ENCODE measurements at places on chromosomes 7 and 10.

DNA sequence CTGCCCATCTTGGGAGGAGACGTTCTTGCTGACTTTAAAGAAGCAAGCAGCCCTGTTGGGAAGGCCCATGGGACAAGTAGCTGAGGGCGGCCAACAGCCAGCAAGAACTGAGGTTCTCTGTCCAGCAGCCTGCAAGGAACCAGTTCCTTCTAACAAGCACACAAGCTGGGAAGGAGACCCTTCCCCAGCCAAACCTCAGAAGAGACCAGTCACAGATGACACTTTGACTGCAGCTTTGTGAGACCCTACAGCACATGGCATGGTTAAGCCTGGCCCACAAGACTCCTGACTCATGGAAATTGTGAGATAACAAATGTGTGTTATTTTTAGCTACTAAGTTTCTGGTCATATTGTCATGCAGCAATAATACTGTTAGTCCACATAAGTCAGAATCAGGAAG is 99.9 kb downstream of the PRLHR start:
- DNase-seq: no peak

GRCh38 chr10:132062641-132063390 is 2.9 kb upstream of the JAKMIP3 start:
- DNase-seq: no peak

DNA sequence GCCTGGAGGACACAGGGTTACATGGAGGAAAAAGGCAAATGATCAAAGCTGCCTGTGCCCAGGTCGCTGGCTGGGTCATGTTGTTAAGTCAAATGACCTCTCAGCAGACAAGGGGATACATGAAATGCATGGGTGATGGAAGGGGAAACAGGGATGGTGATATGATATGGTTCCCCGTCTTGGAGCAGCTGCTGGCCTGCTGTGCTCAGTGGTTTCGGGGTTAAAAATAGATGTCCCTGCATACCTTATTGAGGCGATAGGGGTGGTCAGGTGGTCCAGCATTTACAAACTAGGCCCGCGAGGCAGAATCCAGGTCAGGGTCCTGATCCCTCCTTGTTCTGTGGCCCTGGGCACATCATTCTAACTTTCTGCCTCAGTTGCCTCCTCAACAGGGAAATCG is 157.2 kb downstream of the PRPF18 start:
- no peak for DNase-seq

DNA sequence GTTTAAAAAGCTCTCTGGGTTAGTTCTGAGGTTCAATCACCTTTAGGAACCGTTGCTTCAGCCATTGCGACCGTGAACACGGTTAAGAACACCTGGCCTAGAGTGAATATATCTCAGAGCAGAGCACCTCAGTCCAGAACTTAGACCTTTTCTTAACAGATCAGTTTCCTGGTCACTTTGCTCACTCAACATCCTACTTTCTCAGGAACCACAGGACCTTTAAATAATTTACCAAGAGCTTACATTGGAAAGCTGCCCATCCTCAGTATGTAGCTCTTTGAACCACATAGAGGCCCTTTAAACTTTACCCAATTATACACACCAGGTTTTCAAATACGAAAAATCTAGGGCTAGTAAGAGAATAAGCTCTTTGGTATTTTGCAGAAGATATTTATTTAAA is 153.2 kb downstream of the NRBF2 start:
- no peak for DNase-seq

GRCh38 chr7:115662120-115662519 is 368.4 kb downstream of the TFEC start:
- no peak for DNase-seq

DNA sequence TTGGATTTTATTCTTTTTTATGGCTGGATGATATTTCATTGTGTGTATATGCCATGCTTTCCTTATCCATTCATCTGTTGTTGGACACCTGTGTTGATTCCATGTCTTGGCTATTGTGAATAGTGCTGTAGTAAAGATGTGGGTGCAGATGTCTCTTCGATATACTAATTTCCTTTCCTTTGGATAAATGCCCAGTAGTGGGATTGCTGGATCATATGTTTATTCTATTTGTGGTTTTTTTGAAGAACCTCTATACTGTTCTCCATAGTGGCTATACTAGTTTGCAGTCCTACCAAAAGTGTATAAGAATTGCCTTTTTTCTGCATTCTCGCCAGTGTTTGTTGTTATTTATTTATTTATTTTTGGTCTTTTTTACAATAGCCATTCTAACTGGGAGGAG is 159.8 kb downstream of the WNT2 start:
- no peak for DNase-seq

GRCh38 chr7:17907014-17907413 is 33.3 kb downstream of the SNX13 start:
- DNase-seq: no peak

All from stimulated activated CD4-positive, alpha-beta T cell treated with anti-CD3 and anti-CD28 coated beads, Interleukin-1b, Interleukin-23, amount 100 ng/mL, for 4 hours (primary cell).